ENCODE measurements at places on chromosomes 3 and 15.

GRCh38 chr3:184761075-184761841 is 49.4 kb upstream of the MAGEF1 start:
- no peak for DNase-seq
- no peak overlapping the region for H3K4me3 ChIP-seq
- no peaks in the 10 kb centered on the region for H3K36me3 ChIP-seq
- no peak overlapping the region for H3K27ac ChIP-seq
- peaks cover 4% of the 10 kb centered on the region for H3K4me1 ChIP-seq

DNA sequence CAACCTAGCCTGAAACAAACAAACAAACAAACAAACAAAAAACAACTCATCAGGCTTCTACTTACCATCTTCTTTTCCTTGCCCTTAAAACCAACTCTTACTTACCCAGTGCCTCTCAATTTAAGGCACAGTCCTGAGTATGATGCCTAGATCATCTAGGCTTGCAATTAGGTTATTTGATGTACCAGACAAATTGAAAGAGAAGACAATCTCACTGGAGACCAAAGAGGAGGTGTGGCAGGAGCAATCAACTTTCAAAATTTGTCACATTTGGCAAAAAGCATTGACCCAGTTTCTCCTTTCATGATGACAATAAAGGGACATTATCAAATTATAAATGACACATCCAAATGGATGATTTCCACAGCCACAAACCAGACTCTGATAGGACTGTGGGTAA is 36.0 kb downstream of the AAGAB start:
- no peak overlapping the region for H3K4me3 ChIP-seq
- peaks cover 4% of the 10 kb centered on the region for H3K36me3 ChIP-seq
- DNase-seq = no peak
- H3K27me3 ChIP-seq = no peaks in the 10 kb centered on the region
- H3K4me1 ChIP-seq = no peaks in the 10 kb centered on the region

DNA sequence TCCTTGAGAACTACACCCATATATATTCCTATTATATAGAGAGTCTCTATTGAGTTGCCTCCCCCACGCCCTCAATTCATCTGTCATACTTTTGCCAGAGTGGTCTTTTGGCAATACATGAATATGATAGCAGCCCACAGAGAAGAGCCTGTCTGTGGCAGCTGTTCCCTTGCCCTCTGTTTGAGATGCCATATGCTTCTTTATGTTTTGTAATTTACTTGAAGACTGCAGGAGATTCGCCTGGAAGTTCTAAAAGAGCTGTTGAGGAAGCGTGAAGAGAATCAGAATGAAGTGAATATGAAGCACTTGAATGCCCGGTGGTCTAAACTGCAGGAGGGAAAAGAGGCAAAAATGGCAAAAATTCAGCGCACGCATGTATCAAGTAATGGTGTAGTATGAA is 27.2 kb downstream of the CFAP91 start:
- H3K27me3 ChIP-seq = no peaks in the 10 kb centered on the region
- no peak overlapping the region for H3K27ac ChIP-seq
- no peaks in the 10 kb centered on the region for H3K36me3 ChIP-seq
- DNase-seq = no peak
- no peak overlapping the region for H3K4me3 ChIP-seq

DNA sequence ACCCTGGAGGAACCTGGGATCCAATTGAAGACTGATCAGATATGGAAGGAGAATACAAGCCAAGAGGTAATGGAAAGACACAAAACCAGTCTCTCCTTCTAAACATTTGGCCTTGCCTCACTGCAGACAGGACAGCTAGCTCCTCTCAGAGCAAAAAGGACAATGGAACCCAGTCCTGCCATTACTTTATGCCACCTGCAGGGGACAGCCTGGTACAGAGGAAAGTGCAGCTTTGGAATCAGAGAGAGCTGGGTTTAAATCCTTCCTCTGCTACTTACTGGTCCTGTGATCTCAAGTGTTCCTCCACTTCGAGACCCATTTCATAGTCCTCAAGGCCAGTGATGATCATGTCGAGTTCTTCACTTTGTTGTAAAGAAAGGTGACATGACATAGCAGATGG is 159.4 kb upstream of the SMAD3 start:
- no peak overlapping the region for H3K27ac ChIP-seq
- no peak overlapping the region for H3K4me3 ChIP-seq
- no peaks in the 10 kb centered on the region for H3K27me3 ChIP-seq

DNA sequence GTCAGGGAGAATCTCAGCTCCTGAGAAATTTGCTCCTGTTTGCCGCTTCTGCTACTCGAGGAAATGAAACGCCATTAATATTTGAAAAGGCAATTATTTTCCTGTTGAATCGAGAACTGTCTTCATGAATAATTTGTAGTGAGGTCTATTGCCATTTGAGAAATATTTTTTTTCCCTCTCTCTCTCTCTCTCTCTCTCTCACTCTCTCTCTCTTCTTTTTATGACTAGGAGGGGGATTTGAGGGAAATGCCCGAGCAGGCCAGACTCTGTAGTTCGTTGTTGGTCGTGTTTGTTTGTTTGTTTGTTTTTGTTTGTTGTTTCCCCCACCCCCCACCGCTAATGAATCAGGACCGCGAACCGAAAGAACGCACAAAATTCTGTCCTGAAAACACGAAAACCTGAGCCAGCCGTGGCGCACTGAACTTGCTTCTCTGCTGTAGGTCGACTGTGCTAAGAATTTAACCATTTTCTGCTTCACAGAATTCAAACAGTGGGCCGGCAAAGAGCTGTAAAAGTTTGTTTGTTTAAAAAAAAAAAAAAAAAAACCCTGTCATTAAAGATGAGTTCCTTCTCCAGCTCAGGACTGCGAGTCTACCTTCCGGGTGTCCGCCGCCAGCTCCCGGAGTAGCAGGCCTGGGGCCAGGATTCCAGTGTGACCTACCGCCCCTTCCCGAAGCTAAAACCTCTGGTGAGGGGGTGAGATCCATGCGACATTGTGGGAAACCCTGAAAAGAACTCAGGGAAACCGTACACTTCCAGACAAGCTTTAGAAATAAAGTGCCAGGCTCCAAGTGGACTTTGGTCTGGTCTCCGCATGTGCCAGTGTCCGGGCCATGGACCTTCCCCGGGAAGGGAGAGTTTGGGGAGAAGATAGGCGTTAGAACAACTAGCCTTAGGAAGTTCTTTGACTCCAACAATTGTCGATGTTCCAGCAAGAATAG is 12.1 kb downstream of the ZIC4 start:
- no peak overlapping the region for H3K27ac ChIP-seq
- H3K36me3 ChIP-seq = no peaks in the 10 kb centered on the region
- no peak for DNase-seq
- no peak overlapping the region for H3K4me3 ChIP-seq
- H3K27me3 ChIP-seq = peaks cover 87% of the 10 kb centered on the region

GRCh38 chr3:55014081-55014480 is 86.2 kb upstream of the LRTM1 start:
- H3K4me1 ChIP-seq = no peaks in the 10 kb centered on the region
- H3K27ac ChIP-seq = no peak overlapping the region
- H3K36me3 ChIP-seq = no peaks in the 10 kb centered on the region
- no peak for DNase-seq

DNA sequence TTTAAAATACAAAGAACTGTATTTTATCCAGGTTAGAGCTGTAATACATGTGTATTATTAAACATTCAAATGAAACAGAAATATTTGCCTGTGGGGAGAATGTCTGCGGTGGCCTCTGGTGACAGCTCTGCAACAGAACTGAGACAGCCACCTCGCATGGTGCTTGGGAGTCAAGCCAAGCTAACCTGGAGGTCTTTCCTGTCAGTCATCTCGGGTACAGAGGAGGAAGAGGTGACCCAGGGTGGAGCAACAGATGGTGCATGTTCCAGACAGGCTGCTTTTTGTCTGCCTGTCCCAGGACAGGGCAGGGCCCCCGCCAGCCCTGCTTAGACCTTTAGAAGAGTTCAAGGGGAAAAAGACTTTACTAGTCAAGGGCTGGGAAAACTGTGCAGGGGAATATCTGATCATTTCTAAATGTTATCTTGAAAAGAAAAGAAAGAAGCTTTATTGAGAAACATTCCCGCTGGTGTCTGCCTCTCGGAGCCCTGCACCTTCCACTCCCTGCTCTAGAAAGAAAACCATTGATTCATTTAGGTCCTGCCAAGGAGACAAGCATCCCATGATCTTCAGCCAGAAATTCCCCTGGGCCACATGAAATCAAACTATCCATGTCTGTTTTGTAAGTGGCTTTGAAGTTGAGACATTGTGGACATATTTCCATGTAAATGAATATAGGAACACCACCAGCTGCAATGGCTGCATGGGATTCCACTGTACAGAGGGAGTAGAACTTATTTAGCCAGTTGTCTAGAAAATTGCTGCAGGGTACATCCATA is 5.5 kb upstream of the NR2E3 start:
- H3K4me3 ChIP-seq = no peak overlapping the region
- DNase-seq = no peak
- H3K36me3 ChIP-seq = no peaks in the 10 kb centered on the region
- no peak overlapping the region for H3K27ac ChIP-seq
- no peaks in the 10 kb centered on the region for H3K4me1 ChIP-seq
- H3K27me3 ChIP-seq = no peaks in the 10 kb centered on the region

GRCh38 chr3:156760333-156760732 is 65.8 kb upstream of the LEKR1 start:
- H3K36me3 ChIP-seq = no peaks in the 10 kb centered on the region
- H3K4me1 ChIP-seq = no peaks in the 10 kb centered on the region
- H3K4me3 ChIP-seq = no peak overlapping the region
- no peak overlapping the region for H3K27ac ChIP-seq

DNA sequence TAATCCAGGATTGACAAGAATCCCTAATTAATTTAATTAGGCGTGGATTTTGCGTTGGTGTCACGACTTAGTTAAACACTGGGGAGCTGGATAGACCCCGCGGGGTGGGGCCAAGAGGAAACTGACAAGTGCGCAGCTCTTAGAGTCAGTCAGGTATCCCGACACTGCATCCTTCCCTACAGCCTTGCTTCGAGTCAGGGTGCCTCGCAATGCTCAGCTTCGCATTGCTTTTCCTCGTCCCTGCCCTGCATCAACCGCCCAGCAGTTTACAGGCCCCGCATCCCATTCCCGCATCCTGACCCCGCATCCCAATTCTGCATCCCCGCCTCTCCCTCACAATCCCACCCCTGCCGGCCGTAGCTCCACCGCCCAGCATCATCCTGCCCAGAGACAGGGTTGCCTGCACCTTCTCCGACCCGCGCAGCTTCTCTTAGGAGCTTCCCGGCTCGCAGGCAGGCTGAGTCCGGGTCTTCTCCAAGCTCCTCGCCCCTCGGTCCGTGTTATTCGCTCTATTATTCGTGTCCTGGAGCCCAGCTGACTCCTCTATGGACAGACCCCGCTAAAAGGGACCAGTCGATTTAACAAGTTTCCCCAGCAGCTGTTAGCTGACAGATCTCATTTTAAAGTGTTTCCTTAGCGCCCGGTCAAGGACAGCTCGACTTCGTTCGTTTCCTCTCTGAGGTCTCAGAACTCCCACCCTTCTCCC is 699 bp upstream of the SHOX2 start:
- no peak overlapping the region for H3K4me3 ChIP-seq
- peaks cover 2% of the 10 kb centered on the region for H3K27me3 ChIP-seq
- no peak overlapping the region for H3K27ac ChIP-seq
- DNase-seq = no peak

DNA sequence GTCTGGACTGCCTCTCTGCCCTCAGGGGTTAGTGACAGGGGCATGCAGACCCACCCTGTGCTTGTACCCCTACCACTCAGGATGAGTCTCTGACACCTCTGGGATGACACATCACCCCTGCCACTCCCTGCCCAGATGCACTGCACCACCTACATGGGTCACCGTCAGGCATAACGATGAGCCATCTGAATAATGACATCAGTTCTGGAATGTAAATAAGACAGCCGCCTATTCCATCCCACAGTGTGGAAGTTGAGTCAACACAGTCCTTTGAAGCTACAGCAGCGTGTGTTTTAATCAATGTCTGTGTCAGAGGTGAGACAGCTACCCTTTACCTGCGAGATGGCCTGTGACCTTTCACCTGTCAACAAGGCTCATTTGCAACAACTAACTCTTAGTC is 268.7 kb upstream of the ARRDC4 start:
- H3K4me3 ChIP-seq = no peak overlapping the region
- H3K27ac ChIP-seq = no peak overlapping the region

DNA sequence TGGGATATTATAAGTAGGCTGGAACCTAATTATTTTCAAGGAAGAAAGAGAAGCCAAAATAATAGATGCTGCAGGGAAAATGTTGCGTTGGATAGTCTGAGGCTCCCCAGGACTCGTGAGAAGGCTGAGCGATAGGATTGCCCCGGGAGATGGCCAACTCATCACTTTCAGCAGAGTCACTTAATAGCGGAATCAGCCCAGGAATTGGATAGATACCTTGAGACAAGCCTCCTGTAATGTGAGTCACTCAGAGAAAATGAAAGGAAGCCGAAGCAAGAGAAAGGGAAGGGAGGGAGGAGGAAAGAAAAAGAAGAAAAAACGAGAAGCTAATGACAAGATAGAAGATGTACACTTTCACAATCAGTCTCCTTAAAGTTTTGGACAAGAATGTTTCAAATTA is 94.3 kb downstream of the SQOR start:
- H3K4me3 ChIP-seq = no peak overlapping the region
- H3K36me3 ChIP-seq = no peaks in the 10 kb centered on the region
- H3K27me3 ChIP-seq = no peaks in the 10 kb centered on the region
- no peak overlapping the region for H3K27ac ChIP-seq
- no peak for DNase-seq

GRCh38 chr3:66437341-66437929 is 63.4 kb downstream of the LRIG1 start:
- no peak for DNase-seq
- H3K4me3 ChIP-seq = no peak overlapping the region
- no peaks in the 10 kb centered on the region for H3K27me3 ChIP-seq
- no peaks in the 10 kb centered on the region for H3K36me3 ChIP-seq

- peaks cover 5% of the 10 kb centered on the region for H3K4me1 ChIP-seq
- H3K27ac ChIP-seq = peak overlapping the region; percentile 81
- H3K27me3 ChIP-seq = no peaks in the 10 kb centered on the region
- no peak overlapping the region for H3K4me3 ChIP-seq
Measured at GRCh38 chr3:14235912-14236295, 57.3 kb downstream of the LSM3 start.

- no peak for DNase-seq
- no peak overlapping the region for H3K4me3 ChIP-seq
- H3K4me1 ChIP-seq = peaks cover 18% of the 10 kb centered on the region
- H3K36me3 ChIP-seq = no peaks in the 10 kb centered on the region
- H3K27me3 ChIP-seq = no peaks in the 10 kb centered on the region
Measured at GRCh38 chr3:112775011-112775742, 71.5 kb downstream of the CD200R1L start.

DNA sequence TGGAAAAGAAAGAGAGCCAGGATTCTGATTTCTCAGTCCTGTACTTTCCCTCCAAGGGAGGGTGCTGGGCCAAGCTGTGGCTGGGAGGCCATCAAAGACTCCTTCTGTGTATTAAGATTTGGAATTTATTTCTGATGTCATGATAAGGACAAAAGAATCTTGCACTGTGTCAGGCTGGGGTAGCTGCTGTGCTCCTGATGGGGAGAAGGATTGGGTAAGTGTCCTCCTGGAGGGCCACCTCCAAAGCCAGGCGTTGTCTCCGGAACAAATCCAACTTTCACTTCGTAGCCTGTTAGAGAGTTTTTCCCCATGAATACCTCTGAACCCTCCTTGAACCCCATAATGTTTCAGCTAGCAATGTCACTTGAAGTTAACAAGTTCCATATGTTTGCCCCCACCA is 29.9 kb downstream of the CLDN11 start:
- H3K4me3 ChIP-seq = no peak overlapping the region
- H3K27me3 ChIP-seq = no peaks in the 10 kb centered on the region
- no peaks in the 10 kb centered on the region for H3K4me1 ChIP-seq
- no peak overlapping the region for H3K27ac ChIP-seq
- DNase-seq = no peak
- no peaks in the 10 kb centered on the region for H3K36me3 ChIP-seq

GRCh38 chr3:32238453-32239306 is at the start of gene CMTM8:
CMTM8 (plus strand) TSS chr3:32238680; CDS start chr3:32238973, 293 bp downstream.
- no peaks in the 10 kb centered on the region for H3K4me1 ChIP-seq
- peak within 1 kb of the TSS; percentile 95 for H3K27ac ChIP-seq

GRCh38 chr15:38050529-38051448 is 116.3 kb downstream of the TMCO5A start:
- no peaks in the 10 kb centered on the region for H3K36me3 ChIP-seq
- H3K27me3 ChIP-seq = no peaks in the 10 kb centered on the region
- peak overlapping the region; percentile 36 for H3K27ac ChIP-seq
- no peaks in the 10 kb centered on the region for H3K4me1 ChIP-seq

Data from upper lobe of left lung (tissue), 6 donors.